BJ (cell line): ENCODE measurements at places on chromosomes 5 and 9.
A peak's percentile ranks its signal among the peaks of the same experiment; 100 is the strongest.

DNA sequence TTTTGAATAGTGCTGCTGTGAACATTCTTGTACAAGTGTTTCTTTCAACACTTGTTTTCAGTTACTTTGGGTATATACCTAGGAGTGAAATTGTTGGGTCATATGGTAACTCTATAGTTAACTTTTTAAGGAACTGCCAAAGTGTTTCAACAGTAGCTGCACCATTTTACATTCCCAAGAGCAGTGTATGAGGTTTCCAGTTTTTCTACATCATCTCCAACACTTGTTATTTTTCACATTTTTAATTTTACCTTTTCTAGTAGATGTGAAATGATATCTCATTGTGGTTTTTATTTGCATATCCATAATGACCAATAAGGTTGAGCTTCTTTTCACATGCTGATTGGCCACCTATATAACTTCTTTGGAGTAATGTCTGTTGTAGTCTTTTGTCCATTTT lies 40.0 kb upstream of the FOXE1 start:
- DNase-seq: no peak

DNA sequence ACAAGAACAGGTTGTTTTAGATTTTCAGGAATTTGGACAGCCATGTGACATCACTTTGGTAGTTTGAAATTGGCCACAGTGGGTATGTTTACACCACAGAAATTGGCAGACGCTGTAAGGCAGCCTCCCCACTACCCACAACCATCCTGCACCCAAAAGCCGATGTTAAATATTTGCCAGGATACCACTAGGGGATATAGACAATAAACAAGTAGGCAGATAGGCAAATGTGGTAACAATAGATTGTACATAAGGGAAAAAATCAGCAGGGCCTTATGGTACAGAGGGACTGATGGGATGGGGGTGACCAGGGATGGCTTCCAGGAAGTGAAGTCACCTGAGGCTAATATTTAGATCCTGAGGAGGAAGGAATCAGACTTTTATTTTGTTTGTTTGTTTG lies 31.1 kb upstream of the DUSP1 start:
- no peak for DNase-seq

DNA sequence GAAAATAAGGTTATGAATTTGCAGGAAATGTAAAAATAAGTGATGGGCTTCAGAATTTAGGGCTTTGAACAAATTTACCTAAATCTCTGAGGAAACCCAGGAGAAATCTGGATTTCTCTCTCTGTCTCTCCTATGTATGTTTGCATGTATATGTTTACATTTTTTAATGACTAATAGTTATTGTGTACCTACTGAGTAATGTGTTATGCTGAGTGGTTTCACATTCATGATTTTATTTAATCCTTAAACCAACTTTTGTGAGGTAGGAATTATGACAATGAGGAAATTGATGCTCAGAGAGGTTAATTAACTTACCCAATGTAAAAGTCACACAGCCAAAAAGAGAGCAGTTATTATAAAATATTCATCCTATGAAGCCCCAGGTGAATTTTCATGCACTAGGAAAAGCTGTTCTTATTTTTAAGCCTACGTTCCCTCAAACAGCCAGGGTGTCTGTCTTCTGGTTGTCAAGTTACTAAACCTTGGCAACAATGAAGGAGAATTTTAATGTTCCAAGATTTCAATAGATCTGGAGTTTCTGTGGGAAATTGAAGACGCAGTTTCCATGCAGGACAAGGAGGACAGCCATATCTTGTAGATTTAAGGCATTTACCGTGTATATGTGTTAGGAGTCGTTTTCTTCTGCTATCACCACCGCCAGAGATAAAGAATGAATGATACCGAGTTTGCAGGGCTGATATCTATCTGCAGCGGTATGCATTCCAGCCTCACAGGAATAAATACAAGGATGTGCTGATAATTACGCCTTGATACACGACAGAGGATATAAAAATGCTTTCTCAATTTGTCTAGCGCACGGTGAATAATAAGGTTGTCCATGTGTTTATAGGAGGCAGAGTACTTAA lies 484.8 kb downstream of the ZSWIM6 start:
- DNase-seq: no peak

GRCh38 chr5:55897905-55898304 lies 46.7 kb downstream of the IL31RA start:
- DNase-seq: peak; percentile 97

- no peak for DNase-seq
These were observed 2.7 kb upstream of the RAPGEF6 start for GRCh38 chr5:131637694-131638093.

GRCh38 chr9:79687131-79687447 lies 115.3 kb downstream of the TLE4 start:
- no peak for DNase-seq

DNA sequence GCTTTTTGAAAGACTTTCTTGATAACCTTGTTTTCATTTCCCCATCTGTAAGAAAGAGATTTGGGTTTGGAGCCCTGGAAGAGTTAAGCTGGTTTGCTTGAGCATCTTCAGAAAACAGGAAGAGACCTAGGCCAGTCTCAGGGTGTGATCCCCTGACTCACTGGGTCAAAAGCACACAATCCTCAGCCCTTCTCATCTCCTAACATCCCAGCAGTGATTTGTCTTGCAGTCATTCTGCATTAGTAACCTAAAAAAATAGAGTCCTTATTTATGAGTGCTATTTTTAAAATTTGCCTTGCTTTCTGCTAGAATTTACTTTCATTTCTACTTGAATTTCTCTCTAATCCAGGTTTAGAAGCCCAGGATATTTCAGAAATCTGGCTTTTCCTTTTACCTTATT lies 16.4 kb upstream of the ARSB start:
- no peak for DNase-seq

- no peak for DNase-seq
These were observed 11.1 kb downstream of the CCDC187 start for GRCh38 chr9:136292591-136293448.

GRCh38 chr5:170368586-170368985 lies 20.6 kb downstream of the KCNMB1 start:
- no peak for DNase-seq
